Common myeloid progenitor, CD34-positive (primary cell): ENCODE measurements at places on chromosomes 1 and 21.

- DNase-seq: no peak
Observed at GRCh38 chr21:15144026-15144425, 79.2 kb upstream of the NRIP1 start.

- DNase-seq: no peak
Observed at GRCh38 chr1:21313886-21314721, 23.8 kb upstream of the ECE1 start.

DNA sequence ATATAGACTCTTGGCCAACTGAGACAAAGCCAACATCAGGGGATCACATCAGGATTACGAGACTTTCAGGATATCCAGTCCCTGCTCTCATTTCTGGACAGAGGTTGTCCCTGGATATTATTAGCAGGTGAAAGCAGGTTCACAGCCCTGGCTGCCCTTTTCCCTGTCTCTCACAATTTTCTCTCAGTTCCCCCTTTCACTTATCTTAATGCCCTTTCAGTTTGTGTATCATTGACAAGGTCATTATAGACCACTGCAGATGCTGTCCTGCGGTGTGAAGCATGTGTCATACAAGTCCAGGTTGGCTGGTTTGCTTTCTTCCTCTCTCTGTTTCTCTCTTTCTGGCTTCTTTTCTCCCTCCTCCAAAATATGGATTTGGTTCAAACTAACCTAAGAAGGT lies 2.1 kb upstream of the KLHDC9 start:
- no peak for DNase-seq

DNA sequence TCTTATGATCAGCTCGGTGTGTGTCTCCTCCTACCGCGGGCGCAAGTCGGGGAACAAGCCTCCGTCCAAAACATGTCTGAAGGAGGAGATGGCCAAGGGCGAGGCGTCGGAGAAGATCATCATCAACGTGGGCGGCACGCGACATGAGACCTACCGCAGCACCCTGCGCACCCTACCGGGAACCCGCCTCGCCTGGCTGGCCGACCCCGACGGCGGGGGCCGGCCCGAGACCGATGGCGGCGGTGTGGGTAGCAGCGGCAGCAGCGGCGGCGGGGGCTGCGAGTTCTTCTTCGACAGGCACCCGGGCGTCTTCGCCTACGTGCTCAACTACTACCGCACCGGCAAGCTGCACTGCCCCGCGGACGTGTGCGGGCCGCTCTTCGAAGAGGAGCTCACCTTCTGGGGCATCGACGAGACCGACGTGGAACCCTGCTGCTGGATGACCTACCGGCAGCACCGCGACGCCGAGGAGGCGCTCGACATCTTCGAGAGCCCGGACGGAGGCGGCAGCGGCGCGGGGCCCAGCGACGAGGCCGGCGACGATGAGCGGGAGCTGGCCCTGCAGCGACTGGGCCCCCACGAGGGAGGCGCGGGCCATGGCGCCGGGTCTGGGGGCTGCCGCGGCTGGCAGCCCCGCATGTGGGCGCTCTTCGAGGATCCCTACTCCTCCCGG lies 1.5 kb downstream of the KCNC4 start:
- no peak for DNase-seq

GRCh38 chr1:26025517-26025916 lies 3.9 kb downstream of the EXTL1 start:
- DNase-seq: no peak

GRCh38 chr1:233904633-233905415 lies at the start of gene SLC35F3:
SLC35F3 (plus strand) TSS chr1:233904676.
- peak; percentile 55 for DNase-seq

DNA sequence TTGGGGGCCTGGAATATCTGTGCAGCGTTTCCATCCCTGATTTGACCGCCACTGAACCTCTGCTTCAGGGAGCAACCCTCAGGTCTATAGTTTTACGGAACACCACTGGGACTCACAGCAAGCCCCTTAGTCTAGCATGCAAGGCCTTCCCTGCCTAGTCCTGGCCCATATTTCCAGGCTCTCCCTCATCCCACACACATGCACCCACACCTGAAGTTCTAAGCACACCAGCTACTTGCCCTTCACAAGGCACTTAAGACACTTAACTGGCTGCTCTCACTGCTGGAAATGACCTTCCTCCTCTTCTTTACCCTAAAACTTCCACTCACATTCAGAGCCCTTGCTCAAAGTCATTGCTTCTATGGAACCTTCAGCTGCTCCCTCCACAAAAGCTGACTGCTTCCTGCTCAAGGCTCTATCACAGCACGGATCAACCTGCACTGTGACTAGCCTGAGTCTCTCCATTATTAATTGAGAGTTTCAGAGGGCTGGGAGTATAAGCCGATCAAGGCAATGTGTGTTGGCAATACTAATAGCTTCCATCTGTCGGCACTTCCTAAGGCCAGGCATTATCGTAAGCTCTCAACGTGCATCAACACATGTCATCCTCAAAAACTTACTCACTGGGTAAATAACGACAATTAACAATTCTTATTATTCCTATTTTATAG lies 84.3 kb downstream of the RRAGC start:
- DNase-seq: no peak

GRCh38 chr1:204196068-204196795 lies at the start of gene KISS1:
KISS1 (minus strand) TSS chr1:204196491; CDS start chr1:204192876, 3,615 bp downstream.
- DNase-seq: no peak

DNA sequence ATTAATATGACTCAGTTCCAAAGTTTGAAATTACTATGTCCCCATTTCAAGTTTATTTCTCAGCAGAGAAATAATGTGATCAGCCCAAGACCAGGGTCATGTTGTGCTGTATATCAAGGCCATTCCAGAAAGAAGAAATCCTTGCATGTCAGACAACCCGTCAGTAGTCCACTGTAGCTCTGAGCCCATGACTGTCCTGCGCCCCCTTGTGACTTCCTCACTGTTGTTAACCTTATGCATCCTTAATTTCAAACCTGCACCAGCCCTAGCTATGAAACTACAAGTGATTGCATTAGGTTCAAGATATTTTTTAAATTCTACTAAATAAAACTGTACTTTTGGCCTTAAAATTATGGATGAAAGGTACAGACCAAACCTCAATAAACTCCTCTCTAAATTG lies 133.0 kb downstream of the LRRC7 start:
- DNase-seq: peak; percentile 18

DNA sequence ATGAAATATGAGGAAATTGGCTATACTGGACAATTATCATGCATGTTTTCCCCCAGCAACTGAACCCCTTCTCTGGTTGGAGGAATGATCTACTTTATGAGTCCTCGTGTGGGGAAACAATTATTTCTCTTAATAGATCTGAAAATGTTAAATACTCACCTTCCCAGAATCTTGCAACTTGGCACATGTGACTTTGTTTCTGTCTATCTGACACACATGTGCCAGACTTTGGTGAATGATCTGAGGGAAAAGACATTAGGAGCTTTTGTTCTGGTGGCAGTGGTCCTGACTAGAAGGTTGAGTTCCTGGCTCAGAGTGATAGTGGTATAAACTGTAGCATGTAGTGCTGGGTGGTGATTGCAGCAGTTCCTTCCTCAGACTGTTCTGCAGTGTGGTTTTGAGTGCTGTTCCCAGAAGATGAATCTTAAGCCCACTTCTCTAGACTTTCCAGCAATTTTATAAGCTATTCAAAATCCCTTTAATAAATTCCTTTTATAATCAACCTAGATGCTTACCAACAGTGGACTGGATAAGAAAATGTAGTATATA lies 59.3 kb upstream of the B3GALNT2 start:
- no peak for DNase-seq

DNA sequence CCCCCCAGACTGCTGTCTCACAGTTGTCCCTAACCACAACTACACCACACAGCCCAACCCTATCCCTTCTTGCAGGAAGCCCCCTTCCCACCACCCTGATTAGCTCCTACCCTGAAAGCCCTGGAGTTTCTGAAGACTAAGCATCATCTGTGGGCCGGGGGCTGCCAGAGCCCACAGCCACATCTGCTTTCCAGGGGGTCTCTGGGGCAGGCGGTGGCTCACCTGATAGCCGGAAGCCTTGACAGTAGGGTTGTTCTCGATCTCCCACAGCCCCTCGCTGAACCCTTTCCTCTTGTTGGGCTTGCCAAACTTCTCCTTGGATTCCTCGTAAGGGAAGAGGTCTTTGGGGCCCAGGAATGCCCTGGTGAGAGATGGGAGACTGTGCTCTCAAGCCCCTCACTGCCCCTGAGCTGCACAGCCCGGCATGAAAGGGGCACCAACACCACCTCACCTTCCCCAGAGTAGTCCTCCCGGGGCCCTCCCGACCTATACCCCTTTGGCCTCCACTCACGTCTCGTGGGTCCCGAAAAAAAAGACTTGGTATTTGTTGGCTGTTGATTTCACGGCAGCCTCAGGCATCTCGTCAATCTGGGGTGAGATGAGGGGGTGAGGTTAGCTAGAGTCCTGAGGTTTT lies 4.0 kb upstream of the MRPL24 start:
- DNase-seq: peak; percentile 33

GRCh38 chr1:116412898-116413297 lies 39.9 kb downstream of the ATP1A1 start:
- no peak for DNase-seq
